ENCODE measurements at places on chromosomes 12 and 14. TPM values are rescaled to one million over a fixed set of nuclear protein-coding genes. Genes with fewer than 3 reads are reported as not detected.

Gene PMCH
- total RNA-seq: not detected

Gene LRCOL1
- not detected for total RNA-seq

Gene AJUBA
- 10.9 TPM for total RNA-seq

GRCh38 chr14:54651649-54652048, 84.7 kb downstream of the SAMD4A start:
- DNase-seq: no peak

GRCh38 chr12:104372061-104372720, 68.7 kb downstream of the EID3 start:
- DNase-seq: no peak

- no peak for DNase-seq
These were observed 99.6 kb downstream of the ARF6 start for GRCh38 chr14:49992448-49992847.

DNA sequence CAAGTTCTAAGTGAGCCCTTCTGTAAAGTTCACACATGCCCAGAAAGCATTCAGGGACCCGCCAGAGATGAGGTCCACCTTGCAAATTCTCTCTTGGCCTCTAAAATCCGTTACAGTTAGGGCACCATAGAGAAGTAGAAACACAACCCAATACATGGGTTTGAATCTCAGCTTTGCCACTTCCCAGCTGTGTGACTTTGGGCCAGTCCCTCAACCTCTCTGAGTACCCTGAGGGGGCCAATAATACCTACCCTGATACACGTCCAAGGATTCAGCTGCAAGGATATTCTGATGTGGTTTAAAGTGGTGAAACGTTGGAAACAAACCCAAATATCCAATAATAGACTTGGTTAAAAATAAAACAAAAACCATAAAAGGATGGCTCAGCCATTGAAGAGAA, 11.7 kb downstream of the LHX5 start:
- DNase-seq: no peak

- DNase-seq: no peak
These were observed 54.5 kb downstream of the CRACR2A start for GRCh38 chr12:3698218-3698974.

GRCh38 chr14:89270439-89271227, 146.4 kb downstream of the FOXN3 start:
- DNase-seq: no peak

DNA sequence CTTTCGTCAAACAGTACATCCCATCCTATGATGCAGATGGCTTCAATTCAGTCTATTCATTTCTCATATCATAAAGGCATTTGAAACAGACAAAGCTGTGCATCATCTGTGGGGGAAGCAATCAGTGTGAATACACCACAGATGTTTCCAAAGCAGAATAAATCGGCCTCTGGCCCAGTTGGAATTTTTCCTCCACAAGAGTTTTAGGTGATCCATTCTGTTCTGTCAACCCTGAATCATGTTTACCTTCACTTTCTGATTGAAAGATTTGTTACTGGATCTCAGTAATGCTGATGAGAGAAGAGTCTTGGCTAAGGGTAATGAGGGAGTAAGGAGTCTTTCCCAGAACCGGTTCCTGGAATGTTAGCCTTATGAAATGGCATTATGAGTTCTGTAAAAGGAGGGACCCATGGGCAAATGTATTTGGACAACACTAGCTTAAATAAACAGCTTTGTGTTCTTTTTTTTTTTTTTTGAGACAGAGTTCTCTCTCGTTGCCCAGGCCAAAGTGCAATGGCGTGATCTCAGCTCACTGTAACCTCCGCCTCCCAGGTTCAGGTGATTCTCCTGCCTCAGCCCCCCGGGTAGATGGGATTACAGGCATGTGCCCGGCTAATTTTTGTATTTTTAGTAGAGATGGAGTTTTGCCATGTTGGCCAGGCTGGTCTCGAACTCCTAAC, 62.5 kb downstream of the TPH2 start:
- no peak for DNase-seq

DNA sequence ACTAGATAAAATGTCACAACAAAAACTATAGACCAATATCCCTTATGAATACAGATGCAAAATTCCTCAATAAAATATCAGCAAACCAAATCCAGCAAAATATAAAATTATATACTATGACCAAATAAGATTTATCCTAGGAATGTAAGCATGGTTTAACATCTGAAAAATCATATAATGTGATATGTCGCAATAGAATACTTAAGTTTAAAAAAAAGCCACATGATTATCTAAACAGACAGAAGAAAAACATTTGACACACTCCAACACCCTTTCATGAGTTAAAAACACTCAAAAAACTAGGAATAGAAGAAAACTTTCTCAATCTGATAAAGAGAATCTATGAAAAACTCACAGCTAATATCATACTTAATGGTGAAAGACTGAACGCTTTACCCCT, 20.3 kb downstream of the ANGEL1 start:
- DNase-seq: no peak

DNA sequence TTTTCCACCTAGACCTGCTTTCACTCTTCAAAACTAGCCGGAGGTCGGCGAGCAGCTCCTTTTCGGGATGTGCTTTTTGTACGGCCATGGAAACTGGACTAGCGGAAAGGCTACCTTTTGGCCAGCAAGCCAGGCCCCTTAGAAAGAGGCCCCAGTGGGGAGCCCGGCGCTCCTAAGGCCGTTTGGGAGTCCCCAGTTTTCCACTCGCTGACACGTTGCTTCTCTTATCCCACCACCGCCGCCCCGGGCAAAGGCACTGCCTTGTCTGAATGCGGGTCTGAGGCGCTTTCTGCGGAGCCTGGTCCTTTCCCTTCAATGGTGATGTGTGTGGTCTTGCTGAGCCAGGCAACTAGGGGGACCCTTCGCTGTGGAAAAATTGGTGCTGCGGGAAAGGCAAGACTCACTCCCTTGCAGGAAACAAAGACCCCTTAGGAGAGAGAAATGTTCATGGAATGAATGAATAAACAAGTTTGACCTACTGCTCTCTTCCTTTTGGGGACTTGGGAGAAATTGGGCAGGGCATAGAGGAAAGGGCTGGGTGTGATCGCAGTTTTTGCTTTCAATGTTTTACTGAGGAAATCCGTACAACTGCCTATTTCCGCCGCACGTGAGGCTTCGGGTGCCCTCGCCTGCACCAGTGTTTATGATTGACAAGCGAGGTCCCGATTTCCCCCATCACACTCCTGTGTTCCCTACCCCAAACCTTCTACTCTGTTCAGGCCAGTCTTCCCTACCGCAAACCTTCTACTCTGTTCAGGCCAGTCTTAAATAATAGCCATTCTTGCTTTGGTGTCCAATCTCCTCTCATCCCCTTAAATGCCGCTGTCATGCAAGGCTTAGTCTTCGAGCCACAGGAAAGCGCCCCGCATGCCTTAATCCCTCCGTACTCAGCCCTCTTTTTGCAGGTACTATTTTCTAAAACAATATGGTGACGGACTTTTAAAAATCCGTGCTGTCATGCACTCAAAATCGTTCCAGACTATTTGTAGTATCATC, 1.0 kb upstream of the SLC38A2 start:
- DNase-seq: peak; percentile 68

- no peak for DNase-seq
These were observed 523.2 kb upstream of the CCDC196 start for GRCh38 chr14:65962952-65963351.
